GM23338 (cell line): ENCODE measurements at places on chromosomes 6 and 20. TPM values are rescaled to one million over a fixed set of nuclear protein-coding genes. Genes with fewer than 3 reads are reported as not detected.

The HCK gene
- total RNA-seq = 0.97 and 1.2 TPM in 2 replicates

The COL9A1 gene
- 14.1 and 20.3 TPM in 2 replicates for total RNA-seq

The CCN6 gene
- total RNA-seq = not detected in 2 replicates

The BNIP5 gene
- not detected in 2 replicates for total RNA-seq

The ANKRD66 gene
- not detected in 2 replicates for total RNA-seq

The CRISP3 gene
- total RNA-seq = not detected in 2 replicates

The TINAG gene
- total RNA-seq = not detected in 2 replicates

The FOXS1 gene
- total RNA-seq = not detected in 2 replicates

The BEND6 gene
- 4.9 and 6.7 TPM in 2 replicates for total RNA-seq

The NRN1 gene
- 0.23 TPM in 1 of 2 replicates, not detected in the other for total RNA-seq

The COL9A3 gene
- total RNA-seq = 110 and 113 TPM in 2 replicates

The B3GAT2 gene
- 1.0 and 1.8 TPM in 2 replicates for total RNA-seq

The C20orf141 gene
- not detected in 2 replicates for total RNA-seq

The FKBP5 gene
- 24.3 and 28.6 TPM in 2 replicates for total RNA-seq

The GHRH gene
- total RNA-seq = not detected in 2 replicates
